SK-N-SH (cell line): ENCODE measurements at places on chromosomes 11 and 22. TPM values are rescaled to one million over a fixed set of nuclear protein-coding genes. Genes with fewer than 3 reads are reported as not detected.

GRCh38 chr22:41429232-41429950, 17.2 kb downstream of the TOB2 start:
- DNase-seq = no peak

GRCh38 chr11:110782616-110783015, 70.4 kb upstream of the ARHGAP20 start:
- no peak for DNase-seq

DNA sequence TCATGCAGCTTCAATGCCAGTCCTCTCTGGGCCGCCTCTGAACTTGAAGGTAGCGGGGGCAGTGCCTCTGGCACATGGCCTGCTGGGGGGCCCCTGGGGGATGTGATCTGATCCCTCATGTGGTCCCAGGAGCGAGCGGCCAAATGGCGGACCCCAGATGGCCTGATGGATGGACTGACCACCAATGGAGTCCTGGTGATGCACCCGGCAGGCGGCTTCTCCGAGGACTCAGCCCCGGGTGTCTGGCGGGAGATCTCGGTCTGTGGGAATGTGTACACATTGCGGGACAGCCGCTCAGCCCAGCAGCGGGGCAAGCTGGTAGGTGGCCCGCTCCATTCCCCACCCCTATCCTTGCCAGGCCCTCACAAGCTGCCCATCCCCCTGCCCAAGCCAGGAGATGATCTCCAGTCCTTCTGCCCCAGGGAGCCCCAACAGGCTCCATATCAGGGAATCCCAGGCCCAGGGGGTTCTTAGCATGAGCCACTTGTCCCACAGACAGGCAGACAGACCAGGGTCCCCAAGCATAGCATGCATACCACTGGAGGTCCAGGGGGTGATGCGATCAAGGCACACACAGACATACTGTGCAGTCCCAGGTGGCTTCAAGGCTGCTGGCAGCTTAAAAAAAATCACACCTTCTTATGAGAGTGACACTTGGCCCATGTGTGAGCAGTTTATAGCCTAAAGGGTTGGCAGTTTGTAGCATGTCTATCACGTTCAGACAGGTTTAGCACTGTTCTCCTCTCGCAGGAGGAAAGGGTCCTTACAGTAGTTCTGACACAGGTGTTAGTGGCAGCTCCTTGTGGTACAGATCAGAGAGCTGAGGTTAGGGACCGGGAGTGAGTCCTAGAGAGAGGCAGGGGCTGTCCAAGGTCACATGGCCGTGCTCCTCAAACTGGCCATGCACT, 6.4 kb upstream of the DPP3 start:
- no peak for DNase-seq

GRCh38 chr22:46138058-46138797, 12.1 kb upstream of the PPARA start:
- DNase-seq = no peak

DNA sequence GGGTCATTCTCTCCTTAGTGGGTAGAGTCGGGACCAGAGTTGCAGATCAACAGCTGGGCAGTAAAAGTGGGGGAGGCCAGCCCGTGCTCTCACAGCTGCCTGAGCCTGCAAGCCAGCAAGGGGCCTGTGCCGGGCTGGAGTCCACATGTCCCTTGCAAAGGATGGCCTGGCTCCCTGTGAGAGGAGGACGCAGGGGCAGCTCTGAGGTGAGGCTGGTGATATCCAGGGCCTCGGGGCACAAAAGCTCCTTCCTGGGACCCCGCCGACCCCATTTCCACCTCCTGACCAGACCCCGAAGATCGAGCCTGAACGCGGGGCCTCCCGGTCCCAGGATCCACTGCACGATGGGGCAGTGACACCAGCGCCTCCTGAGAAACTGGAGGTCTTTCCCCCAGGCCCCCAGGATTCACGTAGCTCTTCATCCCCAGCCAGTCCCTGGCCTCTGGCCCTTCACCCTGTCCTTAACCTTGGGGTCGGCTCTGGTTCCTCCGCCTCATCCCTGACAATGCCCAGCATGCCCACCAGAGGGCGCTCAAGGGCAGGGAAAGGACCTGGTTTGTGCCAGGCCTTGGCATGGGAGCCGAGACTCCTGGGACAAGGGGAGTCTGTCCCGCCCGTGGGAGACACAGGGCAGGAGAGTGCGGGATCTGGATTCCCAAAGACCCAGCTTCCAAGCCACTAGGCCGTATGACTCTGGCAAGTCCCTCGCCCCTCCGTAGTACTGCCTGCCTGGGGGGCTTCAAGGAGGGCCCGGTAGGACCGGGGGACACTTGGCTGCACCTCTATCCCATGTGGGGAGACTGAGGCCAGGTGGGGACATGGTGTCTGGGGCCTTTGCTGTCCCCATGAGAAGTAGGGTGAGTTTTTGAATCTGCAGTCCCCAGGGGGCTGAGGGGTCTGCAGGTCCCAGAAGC, 17.8 kb upstream of the WNT7B start:
- DNase-seq = peak; percentile 88

DNA sequence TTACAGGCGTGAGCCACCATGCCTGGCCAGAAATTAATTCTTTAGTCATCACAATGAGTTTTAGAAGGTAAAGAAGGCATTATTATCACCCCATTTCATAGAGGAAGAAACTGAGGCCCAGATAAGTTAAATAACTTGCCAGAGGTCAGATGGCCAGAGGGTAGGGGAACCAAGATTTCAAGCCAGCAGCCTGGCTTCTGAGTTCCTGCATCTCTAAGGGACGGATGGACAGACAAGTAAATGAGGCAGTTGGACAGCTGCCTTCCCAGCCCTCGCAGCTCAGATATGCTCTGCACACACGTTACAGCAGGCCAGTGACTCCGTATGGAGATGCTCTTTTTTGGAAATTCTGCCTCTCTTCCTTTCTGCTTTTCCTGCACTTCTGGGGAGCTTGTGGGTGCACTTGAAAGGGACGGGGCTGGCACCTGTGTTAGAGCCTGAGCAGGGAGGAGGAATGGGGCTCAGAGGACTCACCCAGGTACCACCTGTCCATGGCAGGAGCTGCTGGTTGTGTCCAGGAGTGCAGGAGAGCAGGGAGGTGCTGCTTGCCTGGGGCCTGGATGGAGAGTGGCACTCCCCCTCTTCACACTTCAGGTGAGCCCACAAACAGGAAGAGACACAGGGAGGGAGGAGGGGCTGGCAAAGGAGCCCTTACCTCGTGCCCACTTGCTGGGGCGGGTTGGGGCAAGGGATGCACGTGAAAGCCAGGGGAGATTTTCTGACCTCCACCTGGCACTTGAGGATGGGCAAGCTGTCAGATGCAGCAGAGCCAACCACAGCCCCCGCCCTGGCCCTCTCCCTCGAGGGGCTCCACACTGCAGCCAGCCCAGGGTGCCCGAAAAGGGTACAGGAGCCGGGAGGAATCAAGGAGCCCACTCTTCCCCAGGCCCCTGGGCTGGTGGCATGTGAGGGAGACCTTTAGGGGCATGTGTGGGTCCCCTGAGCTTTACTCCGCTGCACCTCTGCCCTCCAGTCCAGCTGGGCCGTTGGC, 3.3 kb upstream of the FXYD2 start:
- DNase-seq = no peak

GRCh38 chr11:109584001-109584972, 162.3 kb downstream of the C11orf87 start:
- no peak for DNase-seq

GRCh38 chr11:128653801-128654231, 40.1 kb upstream of the FLI1 start:
- no peak for DNase-seq

- DNase-seq = no peak
Measured at GRCh38 chr11:119110439-119110838, 3.3 kb downstream of the C2CD2L start.

GRCh38 chr11:18789942-18790341, 1.7 kb downstream of the PTPN5 start:
- DNase-seq = no peak

GRCh38 chr11:74948546-74948897, 369 bp downstream of the XRRA1 start:
- DNase-seq = peak; percentile 52

DNA sequence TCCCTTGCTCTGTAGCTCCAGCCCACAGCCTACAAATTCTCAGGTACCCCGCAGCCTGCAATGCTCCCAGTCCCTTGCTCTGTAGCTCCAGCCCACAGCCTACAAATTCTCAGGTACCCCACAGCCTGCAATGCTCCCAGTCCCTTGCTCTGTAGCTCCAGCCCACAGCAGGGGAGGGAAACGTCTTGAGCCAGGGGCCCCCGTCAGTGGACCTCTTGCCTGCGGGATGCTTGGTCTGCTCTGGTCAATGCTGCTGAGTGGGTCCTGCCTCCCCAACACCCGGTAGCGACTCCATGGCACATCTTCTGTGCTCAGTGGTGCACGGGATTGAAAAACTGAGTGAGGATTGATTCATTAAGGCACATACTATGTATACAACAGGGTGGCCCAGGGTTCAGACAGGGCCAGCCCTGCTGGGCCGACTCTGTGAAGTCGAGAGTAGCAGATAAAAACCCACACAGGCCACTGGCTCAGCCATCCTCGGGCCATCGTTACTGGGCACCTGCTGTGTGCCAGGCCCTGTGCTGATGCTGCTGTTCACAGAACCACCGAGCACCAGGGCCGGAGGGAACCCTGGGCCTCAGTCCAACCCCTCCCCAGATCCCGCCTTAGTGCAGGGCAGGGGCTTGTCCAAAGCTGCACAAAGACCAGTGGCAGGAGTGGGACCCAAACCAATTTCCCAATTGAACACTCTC, 69.7 kb downstream of the MYO7A start:
- DNase-seq = no peak

DNA sequence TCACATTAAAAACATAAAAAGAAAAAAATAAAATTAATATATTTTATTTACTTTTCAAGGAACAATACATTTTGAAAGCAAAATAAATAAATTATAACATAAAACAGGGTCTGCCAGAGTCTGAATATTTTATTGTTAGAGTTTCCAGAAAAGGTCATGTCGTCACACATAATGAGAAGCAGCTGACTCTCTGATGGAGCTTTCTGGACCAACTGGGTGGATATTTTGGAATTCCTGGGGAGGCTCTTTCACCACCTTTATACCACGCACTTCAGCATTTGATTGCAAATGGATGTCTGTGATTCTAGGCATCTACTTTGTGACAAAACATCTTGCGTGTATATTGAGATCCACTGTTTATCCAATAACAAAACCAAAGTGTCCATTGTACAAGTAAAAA, 455.0 kb upstream of the CCDC179 start:
- no peak for DNase-seq

DNA sequence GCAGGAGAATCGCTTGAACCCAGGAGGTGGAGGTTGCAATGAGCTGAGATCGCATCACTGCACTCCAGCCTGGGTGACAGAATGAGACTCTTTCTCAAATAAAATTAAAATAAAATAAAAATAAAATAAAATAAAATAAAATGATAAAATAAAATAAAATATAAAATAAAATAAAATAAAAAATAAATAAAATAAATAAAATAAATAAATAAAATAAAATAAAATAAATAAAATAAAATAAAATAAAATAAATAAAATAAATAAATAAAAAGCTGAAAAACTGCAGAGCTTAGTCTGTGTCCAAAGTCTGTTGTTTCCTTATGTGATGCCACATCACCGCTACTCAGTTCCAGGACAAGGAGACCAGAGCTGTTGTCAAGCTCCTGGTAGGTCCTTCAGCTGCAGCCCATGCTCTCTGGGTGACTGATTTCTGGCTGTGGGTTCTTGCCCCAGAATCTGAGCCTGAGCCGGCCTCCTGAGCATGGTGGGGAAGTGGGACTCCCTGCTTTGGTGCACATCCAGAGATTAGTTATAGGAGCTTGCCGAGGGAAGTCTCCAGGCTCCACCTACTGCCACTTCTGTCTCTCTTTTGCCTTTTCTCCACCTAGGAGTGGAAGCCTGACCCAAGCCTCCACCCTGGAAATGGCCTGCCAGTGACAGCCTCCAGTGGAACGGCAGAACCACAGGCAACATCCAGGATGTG, 31.3 kb upstream of the ADA2 start:
- no peak for DNase-seq

GRCh38 chr22:40855071-40855978, 1.1 kb downstream of the ST13 start:
- no peak for DNase-seq

DNA sequence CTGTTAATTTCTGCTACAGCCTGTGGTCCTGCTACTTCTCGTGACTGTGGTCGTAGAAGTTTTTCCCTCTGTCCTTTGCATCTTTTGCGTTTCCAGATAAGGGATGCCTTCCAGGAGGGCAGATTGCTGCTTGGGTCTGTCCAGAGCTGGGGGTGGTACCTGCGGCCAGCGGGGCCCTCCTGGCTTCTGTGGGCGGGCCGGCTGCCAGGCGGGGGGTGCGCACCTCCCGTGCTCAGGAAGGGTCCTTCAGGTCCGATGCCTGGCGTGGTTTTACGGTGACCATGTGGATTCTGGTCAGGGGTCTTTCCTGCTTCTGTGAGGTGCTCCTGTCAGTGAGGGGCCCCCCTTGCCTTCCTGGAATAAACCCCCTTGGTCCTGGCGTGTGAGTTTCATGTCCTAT, 84.8 kb downstream of the KCNQ1 start:
- no peak for DNase-seq

DNA sequence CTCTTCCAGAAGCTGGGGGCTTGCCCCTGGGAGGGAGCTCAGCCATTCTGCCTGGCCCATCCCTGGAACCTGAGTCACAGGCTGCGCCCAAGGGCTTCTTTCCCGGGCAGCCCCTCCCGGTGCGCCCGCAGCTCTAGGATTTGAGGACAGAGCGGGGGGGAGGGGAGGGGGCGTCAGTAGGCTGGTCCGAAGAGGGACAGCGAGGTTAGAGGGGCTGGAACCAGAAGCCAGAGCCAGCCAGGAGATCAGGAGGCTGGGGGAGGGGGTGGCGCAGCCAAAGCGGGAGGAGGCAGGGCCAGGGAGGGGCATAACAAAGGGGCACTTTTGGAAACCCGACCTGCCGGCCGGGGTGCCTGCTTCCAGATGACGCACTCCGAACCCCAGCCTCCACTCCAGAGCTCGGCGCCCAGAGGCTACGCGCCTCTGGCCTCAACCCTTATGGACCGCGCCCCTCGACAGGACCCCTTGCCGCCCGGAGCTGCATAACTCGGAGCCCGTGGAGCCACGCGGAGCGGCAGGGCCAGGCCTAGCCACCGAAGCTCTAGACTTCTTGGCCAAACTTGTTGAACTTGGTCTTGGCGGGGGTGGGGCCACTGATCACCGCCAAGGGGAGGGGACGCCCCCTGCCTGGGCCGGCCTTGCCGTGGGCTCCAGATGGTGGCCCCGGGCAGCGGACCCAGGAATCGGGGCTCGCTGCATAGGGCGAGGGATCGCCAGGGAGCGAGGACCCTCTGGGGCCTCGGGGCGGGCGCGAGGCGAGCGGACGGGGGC, 744 bp downstream of the PACSIN3 start:
- DNase-seq = peak; percentile 63

The C11orf52 gene
- not detected in 2 replicates for polyA plus RNA-seq

The LMF2 gene
- polyA plus RNA-seq = 34.3 and 42.8 TPM in 2 replicates

The MUC2 gene
- polyA plus RNA-seq = not detected in 2 replicates

The NRGN gene
- polyA plus RNA-seq = 3.1 and 6.8 TPM in 2 replicates

The ABCG4 gene
- polyA plus RNA-seq = 0.50 and 0.72 TPM in 2 replicates

The HINFP gene
- polyA plus RNA-seq = 21.8 and 36.1 TPM in 2 replicates

The MRTFA gene
- 2.9 and 5.8 TPM in 2 replicates for polyA plus RNA-seq

The RASGRP2 gene
- 1.6 and 2.2 TPM in 2 replicates for polyA plus RNA-seq

The CD3G gene
- polyA plus RNA-seq = not detected in 2 replicates

The OR8J3 gene
- not detected in 2 replicates for polyA plus RNA-seq

The BDNF gene
- polyA plus RNA-seq = 21.3 and 24.4 TPM in 2 replicates

The WNT11 gene
- 0.43 and 0.70 TPM in 2 replicates for polyA plus RNA-seq

The HEPHL1 gene
- polyA plus RNA-seq = not detected in 2 replicates

The SLN gene
- 0.11 TPM in 1 of 2 replicates, not detected in the other for polyA plus RNA-seq

The RFPL1 gene
- not detected in 2 replicates for polyA plus RNA-seq

The TPBGL gene
- 0.03 TPM in 1 of 2 replicates, not detected in the other for polyA plus RNA-seq
